ENCODE measurements at places on chromosomes 2 and 18.
A peak's percentile ranks its signal among the peaks of the same experiment; 100 is the strongest.

GRCh38 chr2:155525199-155525598, 807.3 kb downstream of the NR4A2 start:
- no peak for DNase-seq

DNA sequence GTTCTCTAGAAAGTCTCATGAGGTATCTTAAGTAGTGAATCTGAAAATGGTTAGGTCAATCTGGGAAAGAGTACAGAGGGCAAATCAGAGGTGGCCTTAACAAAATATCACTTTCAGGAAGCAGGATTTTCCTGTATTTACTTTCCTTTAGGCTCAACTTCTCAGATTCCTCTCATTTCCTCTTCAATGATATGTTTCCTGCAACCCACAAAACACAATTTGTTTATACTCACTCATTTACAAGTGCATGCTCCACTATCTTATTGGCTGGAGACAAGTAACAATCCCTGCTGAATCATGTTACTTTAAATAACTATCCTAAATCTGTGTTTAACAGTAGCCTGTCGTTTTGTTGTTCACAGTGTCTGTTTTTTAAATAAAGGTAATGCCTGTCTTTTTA, 228.1 kb downstream of the DSC3 start:
- DNase-seq: no peak

- no peak for DNase-seq
These were observed 36.7 kb downstream of the ADCYAP1 start for GRCh38 chr18:941331-941730.

DNA sequence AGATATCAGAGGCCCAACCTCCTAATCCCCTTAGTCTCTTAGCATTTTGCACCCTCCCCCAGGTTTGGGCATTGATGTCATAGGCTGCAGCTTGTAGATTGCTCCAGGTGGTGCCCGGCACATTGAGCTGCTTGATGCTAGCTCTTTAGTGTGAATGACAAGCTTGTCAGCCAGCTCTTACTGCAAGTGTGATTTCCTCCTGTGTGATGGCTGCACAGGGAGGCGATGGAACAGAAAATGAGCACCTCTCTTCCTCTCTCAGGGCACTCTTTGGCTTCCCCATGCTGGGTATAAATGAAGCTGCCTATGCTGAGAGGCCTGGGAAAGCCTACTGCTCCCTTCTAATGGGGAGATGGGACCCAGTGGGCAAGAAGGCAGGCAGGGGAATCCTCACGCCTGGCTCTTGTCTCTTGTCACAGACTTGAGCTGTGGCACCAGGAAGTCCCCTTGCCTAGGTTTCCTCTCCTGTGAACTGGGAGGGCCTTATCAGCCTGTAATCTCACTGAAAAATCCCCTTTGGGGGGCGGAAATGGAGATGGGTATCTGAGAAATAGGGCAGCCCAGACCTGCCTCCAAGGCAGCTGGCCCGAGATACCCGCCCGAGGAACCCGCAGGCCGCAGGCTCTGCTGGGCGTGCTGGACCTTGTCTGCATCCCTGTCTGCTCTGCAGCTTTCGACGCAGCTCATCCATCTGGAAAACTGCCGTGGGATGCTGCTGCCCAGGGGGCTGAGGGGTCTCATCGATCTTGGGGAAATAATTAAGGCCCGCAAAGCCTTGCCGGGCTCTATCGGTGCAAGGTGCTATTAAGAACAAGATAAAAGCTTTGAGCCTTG, 163.5 kb upstream of the CXCR4 start:
- no peak for DNase-seq

DNA sequence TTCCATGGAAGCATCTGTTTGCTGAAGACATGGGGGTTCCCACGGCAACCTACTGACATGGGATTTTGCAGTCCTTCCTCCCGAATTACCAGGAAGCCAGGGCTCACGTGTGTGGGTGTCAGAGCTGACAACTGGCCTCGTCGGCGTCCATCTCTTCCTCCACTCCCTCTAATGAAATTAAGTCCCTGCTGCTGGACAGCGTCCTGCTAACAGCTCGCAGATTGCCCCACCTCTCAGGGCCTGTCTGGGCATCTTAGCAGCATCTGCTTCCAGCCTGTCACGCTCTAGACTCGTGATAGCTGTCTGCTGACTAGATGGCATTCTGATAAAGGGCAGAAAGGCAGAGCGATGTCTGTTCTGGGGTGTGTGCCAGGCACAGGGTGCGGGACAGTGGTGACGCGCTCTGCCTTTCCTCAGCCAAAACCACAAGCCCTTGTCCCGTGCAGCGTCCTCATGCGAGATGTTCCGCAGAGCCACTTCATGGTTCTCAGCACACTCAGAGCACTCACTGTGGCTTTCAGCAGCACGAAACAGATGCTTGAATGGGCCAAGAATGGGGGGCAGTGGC, 161.1 kb downstream of the ARL4C start:
- DNase-seq: peak; percentile 78

DNA sequence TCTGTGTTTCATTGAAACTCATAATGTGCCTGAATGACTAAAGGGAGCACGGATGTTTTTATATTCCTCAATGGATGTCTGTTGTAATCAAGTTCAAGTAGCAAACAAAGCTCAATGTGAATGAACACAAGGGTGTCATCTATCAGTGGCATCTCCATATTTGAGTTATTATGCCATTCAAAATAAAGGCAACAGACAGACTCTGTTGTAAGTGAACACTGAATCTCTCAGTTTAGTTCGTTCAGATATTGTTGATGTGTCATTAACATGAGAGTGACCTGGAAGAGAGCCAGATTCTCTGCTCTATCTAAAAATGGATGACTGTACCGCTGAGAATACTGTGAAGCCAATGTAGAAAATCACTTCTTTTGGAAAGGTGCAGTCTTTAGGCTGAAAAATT, 118.7 kb downstream of the NUP35 start:
- DNase-seq: no peak

GRCh38 chr18:53797998-53798495, 426.4 kb downstream of the MBD2 start:
- DNase-seq: no peak

GRCh38 chr2:120625865-120626560, 109.7 kb upstream of the GLI2 start:
- no peak for DNase-seq
